ENCODE measurements at places on chromosomes 5 and 9.
A peak's percentile ranks its signal among the peaks of the same experiment; 100 is the strongest.

GRCh38 chr9:130606887-130607600 lies 27.7 kb downstream of the FUBP3 start:
- no peak for DNase-seq

DNA sequence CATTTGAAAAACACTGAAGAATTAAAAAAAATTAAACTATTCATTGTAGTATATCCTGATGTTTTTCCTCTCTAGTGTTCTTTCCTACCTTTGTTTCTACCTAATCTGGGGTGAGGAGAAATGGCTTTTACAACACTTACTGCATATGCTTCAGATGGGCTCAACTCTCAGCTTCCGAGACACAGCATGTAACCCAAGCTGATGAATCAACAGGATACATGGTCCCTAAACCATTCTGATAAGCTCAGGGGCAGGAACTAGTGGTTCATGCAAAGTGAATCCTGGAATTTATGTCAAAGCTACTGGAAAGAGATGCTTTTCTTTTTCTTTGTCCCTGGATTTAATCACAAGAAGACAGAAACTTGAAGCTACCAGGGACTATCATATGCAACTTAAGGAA lies 672.5 kb upstream of the RORB start:
- no peak for DNase-seq

DNA sequence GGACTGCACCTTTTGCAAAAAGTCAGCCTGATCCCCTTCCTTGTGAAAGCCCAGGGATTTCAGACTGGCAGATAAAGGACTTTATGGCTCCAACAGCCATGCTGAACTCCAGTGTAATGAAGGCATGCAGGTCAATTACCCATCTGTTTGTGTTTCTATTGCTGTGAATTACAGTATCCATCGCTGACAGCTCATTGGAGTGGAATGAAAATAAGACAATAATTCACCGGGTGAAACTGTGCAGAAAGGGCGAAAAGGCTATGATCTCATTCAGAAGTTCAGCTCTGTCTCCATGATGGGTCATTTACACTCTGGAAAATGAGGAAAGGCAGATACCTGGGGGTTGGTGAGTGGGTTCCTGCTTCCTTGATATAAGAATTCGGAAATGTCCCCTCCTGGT lies 148.0 kb downstream of the BRINP1 start:
- no peak for DNase-seq

DNA sequence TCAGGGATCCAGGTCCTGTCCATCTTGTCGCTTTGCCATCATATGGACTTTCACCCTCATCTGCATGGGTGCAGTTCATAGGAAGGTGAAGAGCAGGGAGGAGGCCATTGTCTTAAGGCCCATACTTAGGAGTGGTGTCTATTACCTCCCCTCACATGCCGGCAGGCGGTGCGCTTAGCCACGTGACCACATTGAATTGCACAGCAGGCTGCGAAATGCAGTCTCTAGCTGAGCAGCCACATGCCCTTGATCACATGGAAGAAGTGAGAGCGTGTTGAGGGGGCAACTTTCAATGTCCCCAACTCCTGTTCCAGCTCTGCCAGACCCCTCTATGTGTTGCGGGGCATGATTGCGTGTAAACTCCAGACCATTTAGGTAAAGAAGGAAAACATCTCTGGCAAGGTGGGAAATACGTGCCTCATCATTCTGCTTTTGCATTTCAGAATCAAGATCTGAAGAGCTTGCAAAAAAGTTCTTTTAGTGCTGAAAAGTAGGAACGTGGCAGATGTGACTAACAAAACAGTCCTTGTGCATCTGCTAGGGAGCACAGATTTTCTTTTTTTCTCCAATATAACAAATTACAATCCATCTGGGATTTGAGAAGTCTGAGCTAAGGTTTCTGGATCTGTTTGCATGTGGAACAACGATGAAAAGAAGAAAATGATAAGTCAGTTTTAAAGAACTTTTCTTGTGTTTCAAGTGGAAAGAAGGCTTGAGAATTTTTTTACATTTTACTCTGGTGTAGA lies 34.4 kb downstream of the ROPN1L start:
- no peak for DNase-seq

DNA sequence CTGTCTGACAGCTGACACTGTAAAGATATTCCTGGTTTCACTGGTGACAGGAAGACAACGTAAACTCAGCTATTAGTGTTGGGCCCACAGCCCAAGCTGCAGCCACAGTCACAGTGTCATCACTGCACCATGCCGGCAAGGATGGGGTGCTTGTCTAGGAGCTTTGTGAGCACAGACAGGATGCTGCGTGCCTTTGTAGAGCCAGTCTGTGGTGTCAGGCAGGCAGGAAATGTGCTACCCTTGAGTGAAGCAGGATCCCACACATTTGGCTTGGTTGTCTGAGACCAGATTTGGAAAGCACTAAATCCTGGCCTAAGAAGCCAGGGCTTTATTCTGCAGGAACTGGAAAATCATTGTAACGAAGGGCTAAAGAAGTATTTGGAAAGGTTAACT lies 121.6 kb upstream of the ADAMTS16 start:
- no peak for DNase-seq

DNA sequence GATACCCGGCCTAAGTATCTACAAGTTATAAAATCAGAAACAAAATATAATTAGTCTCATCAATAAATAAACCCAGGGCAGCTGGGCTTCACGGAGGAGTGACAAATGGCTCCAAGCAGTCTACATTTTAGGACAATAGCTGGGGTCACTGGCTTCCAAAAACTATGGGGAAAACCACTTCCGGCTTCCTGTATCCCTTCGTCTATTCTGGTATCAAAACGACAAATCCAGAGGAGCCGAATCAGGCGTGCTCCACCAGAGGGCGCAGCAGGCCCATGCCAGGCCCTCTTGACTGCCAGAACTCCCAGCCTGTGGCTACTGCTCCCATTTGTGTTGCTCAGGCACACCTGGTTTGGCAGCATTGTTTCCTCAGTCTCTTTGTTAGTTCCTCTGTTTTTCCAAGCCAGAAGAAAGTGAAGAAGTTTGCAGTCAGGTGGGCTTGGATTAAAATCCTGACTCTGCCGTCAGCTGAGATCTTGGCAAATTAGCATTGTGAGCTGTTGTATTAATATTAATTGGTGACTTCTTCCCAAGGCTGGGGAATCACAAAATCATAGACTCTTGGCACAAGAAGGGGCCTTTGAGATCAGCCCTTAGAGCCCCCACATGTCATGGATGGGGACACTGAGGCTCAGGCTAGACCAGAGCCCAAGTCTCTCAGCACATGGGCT lies 11.6 kb upstream of the RAB14 start:
- DNase-seq = peak; percentile 45

GRCh38 chr9:133370685-133371084 lies 5.2 kb downstream of the SURF4 start:
- DNase-seq = no peak

DNA sequence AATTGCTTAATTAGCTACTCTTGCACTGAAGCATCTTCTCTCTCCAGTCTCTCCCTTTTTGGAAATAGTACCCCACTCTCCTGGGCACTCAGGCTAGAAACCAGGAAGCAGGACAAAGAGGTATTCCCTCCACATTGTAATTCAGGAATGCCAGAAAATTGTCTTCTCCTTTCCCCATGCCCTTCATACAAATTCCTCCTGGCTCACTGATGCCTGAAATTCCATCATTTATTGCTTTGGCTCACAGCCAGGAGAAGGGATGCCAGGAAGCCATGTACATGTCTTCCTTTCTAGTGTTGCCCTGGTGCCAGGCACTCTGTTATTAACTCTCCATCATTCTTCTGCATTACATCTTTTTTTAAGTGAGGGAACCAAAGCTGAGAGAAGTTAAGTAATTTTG lies 716.5 kb upstream of the C9orf72 start:
- no peak for DNase-seq

DNA sequence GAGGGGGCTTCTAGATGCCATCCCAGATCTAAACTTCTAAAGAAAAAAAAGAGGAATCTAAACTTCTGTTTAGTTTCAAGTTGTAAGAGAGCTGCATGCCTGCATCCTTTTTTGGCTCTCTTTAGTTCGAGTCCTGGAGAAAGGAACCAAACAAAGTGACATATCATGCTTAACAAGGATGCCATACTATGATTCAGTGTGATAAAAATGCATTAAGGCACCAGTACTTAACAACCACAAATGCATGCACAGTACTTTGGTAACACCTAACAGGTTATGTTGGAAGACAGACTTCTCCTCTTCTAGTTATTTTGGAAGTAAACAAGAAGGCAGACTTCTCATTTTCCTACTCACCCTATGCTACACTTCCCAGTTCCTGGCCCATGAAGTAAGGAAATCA lies 27.3 kb downstream of the NME5 start:
- DNase-seq = no peak

- no peak for DNase-seq
Measured at GRCh38 chr5:169288066-169288930, 12.6 kb downstream of the SLIT3 start.

All from NCI-H526 (cell line).